EL (cell line): ENCODE measurements at places on chromosomes 2 and 18.

DNA sequence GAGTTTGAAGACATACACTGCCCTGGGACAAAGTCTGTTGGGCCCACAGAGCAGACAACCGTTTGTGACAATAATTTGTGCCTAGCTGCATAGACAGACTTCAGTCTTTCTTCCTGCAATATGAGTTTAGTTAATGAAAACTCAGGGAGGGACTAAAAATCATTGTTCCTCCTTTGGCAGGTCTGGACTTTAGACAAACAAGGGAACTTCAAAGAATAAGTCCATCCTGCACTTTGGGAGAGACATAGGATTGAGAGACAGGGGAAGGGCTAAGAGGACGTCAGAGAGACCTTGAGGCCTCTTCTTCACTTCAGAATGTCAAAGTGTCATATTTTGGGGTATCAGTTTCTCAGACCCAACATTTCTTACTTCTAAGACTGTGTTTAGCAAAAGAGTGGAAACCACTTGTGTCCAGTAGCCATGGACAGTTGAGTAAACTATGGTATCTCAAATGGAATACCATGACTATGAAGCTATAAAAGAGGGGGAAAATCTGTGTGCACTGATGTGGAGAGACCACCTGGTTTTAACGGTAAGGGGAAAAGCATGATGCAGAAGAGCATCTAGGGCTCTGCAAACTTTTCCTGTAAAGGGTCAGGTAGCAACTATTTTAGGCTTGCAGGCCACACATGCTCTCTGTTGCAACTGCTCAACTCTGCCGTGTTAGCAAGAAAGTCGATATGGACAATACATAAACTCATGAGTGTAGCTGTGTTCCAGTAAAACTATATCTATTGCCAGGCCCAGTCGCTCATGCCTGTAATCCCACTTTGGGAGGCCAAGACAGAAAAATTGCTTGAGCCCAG lies 217.8 kb upstream of the SH3BP4 start:
- no peak for DNase-seq

- DNase-seq, result peak; percentile 16
These were observed 128.0 kb downstream of the ARL4C start for GRCh38 chr2:234368861-234369261.

DNA sequence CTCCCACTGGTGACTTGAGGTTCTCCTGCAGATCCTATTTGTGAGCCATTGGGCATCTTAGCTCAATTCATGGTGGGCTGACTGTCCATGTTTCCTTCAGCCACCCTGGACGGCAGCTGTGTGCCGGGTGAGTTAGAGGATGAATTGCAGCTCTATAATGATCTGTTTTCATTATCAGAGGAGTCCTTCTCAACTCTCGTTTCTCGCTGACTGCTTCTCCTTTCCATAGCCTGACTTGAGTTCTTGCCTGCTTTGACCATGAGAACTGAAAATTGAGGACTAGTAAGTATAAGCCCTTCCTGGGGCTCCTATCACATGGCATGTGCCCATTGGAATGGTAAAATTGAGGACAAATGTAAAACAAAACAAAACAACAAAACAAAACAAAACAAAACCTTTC lies 121.8 kb downstream of the CDC42EP3 start:
- no peak for DNase-seq

GRCh38 chr2:40343902-40344301 lies 108.0 kb downstream of the SLC8A1 start:
- peak; percentile 89 for DNase-seq
